Activated CD4-positive, alpha-beta T cell treated with anti-CD3 and anti-CD28 coated beads, Interleukin-2, Interleukin-4, amounts not matched to agents 100 ng/mL and 50 ng/mL, durations not matched to agents 16 hours and 8 hours (primary cell): ENCODE measurements at places on chromosomes 7 and 10.

- peak; percentile 60 for DNase-seq
Measured at GRCh38 chr10:31134311-31134952, 102.8 kb upstream of the ZNF438 start.

GRCh38 chr7:151736403-151736909 is 140.5 kb downstream of the PRKAG2 start:
- DNase-seq = no peak

GRCh38 chr7:140017543-140017942 is 45.2 kb downstream of the PARP12 start:
- no peak for DNase-seq

- no peak for DNase-seq
Measured at GRCh38 chr10:17203416-17203815, 1.9 kb upstream of the TRDMT1 start.

DNA sequence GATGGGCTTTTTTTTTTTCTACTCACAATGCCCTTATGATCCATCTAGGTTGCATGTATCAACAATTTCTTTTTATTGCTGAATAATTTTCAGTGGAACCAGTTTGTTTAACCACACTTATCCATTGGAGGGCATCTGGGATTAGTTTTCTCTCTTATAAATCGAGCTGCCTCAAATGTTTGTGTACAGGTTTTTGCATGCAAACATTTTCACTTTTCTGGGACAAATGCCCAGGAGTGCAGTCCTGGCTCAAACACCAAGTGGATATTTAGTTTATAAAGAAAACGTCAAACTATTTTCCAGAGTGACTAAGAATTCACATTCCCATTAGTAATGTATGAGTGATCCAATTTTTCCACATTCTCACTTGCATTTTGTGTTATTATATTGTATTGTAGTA is 313.4 kb downstream of the CXCL12 start:
- DNase-seq = no peak

- DNase-seq = no peak
Measured at GRCh38 chr7:70082099-70082611, 483.9 kb downstream of the AUTS2 start.

- no peak for DNase-seq
Measured at GRCh38 chr7:29463504-29464158, 100.0 kb upstream of the PRR15 start.

- no peak for DNase-seq
Measured at GRCh38 chr10:46555366-46555712, 1.1 kb downstream of the GPRIN2 start.

GRCh38 chr7:121541457-121541856 is 145.3 kb upstream of the FAM3C start:
- no peak for DNase-seq
